ENCODE measurements at places on chromosomes 13 and 19. TPM values are rescaled to one million over a fixed set of nuclear protein-coding genes. Genes with fewer than 3 reads are reported as not detected.

DNA sequence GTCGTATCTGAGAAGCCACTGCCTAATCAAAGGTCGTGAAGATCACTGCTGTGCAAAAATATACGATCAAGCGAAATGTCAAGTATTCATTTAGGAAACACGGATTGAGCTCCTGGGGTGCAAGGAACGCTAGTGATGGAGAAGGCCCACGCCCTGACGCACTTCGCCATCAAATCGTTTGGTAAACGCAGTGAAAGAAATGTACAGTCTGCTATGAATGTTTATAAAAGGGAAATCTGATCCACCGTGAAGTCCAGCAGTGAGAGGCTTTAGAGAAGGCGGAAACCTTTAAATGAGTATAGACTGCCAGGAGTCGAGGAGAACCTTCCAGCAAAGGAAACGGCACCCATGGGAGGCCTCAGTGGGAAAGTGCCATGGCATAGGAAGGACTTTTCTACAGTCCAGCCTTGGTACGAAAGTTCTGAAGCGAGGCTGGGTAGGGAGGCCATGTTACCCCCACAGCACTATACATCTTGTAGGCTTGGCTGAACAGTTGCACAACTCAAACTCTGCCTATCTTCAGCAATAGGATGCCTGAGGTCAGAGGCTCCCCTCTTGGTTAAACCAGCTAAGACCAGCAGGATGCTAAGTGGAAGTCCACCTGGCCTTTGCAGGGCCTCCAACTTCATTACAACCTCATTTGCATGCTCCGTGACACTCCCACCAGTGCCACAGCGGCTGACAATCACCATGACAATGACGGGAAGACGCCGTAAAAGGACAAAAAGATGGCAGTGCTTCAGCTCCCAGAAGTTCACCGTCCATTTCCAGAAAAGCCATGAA lies 20.4 kb downstream of the PCID2 start:
- DNase-seq, result peak; percentile 68

- DNase-seq, result peak; percentile 0
These were observed 300.6 kb upstream of the KLHL1 start for GRCh38 chr13:70408865-70409264.

The TSSK6 gene
- 5.8 TPM for total RNA-seq

The F2RL3 gene
- not detected for total RNA-seq

- no peak for DNase-seq
These were observed 903 bp downstream of the LATS2 start for GRCh38 chr13:21060338-21061028.

GRCh38 chr19:5138606-5139582 lies 170.0 kb downstream of the KDM4B start:
- peak; percentile 20 for DNase-seq

GRCh38 chr13:32314271-32315237 lies 609 bp downstream of the ZAR1L start:
- peak; percentile 67 for DNase-seq

DNA sequence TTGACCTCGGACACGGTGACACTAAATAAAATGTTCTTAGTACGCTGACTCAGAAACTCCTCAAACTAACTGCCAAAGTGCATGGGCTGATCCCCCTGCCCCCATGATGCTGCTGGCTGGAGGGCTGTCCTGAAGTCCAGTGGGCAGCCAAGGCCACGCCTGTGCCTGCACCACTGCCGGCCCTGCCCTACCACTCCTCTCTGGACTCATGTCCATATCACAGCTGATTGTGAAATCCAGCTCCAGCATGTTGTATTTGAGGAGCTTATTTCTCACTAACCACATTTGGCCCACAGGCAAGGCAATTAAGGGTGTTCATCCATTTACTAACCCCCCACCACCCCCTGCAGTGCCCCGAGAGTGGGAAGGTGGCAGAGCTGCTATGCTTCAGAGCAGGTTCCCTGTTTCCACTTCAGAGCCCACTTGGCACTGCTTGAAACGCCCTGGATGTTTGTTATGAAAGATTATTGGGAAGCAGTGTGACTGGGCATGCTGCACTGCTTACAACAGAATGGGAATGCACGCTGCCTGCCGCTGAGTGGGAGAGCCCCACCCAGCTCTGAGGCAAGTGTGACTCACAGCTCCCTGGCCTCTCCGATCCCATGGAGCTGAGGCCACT lies 114.0 kb downstream of the UQCRFS1 start:
- DNase-seq, result peak; percentile 11

DNA sequence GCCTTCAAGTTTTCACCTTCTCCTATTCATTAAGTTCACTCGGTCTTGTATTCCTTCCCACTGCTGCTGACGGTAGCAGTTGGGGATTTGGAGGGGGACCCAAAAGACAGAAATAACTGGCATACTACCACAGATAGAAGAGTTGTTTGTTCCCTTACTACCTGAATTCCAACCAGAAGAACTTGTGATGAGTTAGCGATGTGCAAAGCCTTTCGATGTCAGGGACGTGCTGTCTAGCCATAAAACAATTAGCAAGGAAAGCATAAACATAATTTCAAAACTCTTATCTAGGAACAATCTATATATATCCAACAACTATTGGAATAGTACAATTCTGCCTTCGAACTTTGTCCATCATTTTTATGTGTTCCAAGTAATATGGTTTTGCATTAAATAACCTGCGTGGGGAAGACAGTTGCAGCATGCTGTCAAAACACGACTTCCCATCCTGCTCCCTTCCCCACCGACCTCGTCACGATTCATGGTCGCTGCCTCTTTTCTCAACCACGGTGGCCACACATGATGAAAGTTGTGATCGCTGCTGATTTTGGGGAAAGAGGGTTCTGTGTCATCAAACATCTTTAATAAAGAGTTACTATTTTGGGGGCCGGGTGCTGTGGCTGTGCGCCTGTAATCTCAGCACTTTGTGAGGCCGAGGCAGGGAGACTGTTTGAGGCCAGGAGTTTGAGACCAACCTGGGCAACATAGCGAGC lies 3.8 kb upstream of the SLC7A9 start:
- no peak for DNase-seq

- DNase-seq, result peak; percentile 26
These were observed 813 bp downstream of the ZNF296 start for GRCh38 chr19:45075301-45076028.

DNA sequence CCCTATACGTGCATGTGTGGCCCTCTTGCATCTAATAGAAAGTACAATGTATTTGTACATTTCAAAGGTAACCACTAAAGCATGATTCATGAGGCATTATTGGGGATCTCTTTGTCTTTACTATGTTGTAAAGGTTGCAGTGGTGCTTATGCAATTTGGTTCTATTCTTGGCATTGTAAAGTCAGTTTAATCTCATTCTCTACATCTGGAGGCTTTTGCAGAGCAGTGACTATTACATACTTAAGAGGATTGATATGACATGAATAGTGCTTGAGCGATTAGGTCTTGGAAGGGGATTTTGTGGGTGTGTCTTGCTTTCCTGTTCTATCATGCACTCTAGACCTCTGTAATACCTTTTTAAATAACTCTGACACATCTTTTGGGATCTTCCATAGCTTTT lies 610.0 kb downstream of the EFNB2 start:
- DNase-seq, result peak; percentile 82

DNA sequence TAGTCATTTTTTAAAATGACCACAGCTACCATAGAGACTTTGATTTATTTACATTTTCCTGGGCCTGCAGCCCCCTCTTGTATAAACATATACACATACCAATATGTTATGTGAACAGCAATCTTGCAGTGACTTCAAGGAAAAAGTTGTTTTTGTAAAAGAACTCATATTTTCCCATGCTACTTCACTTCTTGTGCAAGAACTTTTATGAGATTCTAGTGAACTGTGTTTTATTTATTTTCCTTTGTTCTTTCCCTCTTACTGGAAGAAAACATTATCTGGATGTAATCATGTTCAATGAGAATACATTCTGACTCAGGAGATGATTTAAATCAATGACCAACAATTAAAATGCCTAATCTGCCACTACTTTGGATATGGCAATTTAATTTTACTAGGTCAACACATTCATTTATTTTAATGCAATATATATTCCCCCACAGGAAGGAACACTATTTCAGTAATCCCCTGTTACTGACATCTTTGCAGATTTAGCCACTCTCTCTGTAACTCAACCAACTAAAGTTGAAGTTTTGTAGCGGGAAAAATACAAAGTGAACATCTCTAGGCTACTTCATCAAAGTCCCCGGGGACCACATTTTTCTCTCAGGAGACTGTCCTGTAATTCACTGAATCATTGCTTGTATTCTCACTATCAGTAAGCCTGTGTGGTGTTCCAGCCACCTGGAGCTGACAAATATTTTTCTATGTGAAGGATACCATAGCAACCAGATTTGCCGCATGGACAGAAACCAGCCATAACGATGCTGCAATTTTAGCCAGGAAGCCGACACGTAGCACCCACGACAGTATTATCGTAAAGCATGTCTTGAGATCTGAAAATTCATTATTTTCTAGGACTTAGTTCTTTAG lies 90.5 kb downstream of the STARD13 start:
- DNase-seq, result peak; percentile 94

DNA sequence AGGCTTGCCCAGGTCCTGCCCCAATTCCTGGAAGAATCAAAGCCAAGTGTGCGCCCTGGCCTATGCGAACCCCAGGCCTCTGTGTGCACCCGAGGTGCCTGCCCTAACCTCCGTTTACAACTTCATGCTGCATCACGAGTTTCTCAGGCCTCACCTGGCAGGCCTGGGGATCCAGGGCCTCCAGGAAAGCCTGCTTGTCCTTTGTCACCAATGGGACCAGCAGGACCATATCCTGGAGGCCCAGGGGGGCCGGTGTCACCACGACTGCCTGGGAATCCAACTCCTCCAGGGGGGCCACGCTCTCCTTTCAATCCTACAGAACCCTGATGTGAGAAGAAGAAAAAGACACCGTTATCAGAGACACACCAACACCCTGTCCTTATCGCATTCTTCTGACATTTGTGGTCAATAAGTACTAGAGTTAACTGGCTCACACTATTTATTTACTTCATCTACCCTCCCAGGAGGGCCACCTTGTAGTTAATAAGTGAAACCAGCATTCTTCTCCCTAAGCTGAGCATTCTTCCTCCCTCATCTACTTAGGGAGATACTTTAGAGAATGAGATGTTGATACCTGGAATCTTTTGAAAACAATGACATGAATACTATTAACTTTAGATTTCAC lies 120.6 kb downstream of the COL4A1 start:
- DNase-seq, result peak; percentile 41

The MAB21L1 gene
- total RNA-seq, result 0.77 TPM

GRCh38 chr13:98141509-98142379 lies 1.1 kb upstream of the FARP1 start:
- no peak for DNase-seq

GRCh38 chr19:30360376-30361106 lies 11.6 kb upstream of the ZNF536 start:
- DNase-seq, result no peak

The ZNF443 gene
- total RNA-seq, result 2.3 TPM

The RELB gene
- total RNA-seq, result 11.7 TPM

The C19orf67 gene
- not detected for total RNA-seq

GRCh38 chr19:55365964-55366363 lies 2.9 kb upstream of the GARIN5B start:
- no peak for DNase-seq

The SAFB2 gene
- 35.8 TPM for total RNA-seq

DNA sequence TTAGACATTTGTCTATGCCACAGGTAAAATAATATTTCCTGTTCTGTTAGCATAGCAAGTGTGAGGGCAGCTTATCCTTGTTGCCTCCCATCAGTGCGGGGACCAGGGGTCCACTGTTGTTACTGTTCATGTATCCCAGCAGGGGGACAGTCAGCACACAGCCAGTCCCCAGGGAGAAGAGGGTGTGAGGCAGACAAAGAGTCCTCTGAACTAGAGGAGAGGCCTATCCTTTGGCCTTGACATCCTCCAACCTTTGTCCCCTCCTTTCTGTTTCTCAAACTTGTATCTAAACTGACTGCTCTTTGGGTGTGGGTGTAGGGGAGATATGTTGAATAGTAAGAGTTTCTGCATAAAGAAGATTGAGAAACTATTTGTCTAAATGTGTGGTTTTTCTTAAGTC lies 2.9 kb upstream of the GPR18 start:
- no peak for DNase-seq

The CLDND2 gene
- total RNA-seq, result not detected

The ZNF564 gene
- 12.2 TPM for total RNA-seq

The SYCN gene
- not detected for total RNA-seq

The FFAR2 gene
- not detected for total RNA-seq

The MCEMP1 gene
- not detected for total RNA-seq

The ZNF154 gene
- total RNA-seq, result 3.3 TPM

DNA sequence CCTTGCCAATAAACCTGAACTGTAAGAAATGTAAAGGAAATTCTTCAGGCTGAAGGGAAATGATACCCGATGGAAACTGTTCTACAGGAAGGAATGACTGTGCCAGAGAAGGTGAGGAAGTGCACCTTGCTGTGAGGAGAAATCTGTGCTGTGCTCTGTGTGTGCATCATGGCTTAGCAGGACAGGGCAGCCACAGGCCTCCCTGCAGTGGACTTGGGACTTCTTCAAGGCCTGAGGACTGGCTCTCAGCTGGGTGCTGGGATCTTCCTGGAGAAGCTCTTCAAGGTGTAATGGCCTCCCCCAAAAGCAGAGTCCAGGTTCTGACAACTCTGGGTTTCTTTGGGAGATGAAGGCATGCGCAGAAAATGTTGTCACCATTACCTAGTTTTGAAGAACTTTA lies 145.1 kb downstream of the UQCRFS1 start:
- no peak for DNase-seq

GRCh38 chr19:7909471-7910067 lies 5.1 kb upstream of the TGFBR3L start:
- no peak for DNase-seq

- DNase-seq, result peak; percentile 78
These were observed 55.7 kb downstream of the MRPL57 start for GRCh38 chr13:21232196-21232595.

GRCh38 chr19:48123907-48124651 lies 13.5 kb upstream of the PLA2G4C start:
- DNase-seq, result no peak

- DNase-seq, result no peak
These were observed 318.3 kb downstream of the NDFIP2 start for GRCh38 chr13:79799059-79799867.

DNA sequence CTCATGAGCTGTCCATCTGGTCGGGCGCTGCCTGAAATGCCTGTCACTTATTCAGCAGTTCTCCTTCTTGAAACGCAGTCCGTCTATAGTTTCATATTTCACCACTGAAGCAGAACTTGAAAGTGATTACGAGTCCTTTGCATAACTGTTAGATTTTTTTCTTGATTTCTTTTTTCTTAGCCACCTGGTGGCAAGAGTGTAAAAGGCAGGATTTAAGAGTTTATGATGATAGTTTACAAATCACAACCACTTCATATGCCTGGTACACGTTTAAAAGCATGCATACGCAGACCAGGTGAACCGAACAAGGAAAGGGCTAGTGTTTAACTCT lies 45.8 kb downstream of the GGACT start:
- peak; percentile 76 for DNase-seq

All from fibroblast of lung (primary cell).